ENCODE measurements at places on chromosomes 3 and 15.

DNA sequence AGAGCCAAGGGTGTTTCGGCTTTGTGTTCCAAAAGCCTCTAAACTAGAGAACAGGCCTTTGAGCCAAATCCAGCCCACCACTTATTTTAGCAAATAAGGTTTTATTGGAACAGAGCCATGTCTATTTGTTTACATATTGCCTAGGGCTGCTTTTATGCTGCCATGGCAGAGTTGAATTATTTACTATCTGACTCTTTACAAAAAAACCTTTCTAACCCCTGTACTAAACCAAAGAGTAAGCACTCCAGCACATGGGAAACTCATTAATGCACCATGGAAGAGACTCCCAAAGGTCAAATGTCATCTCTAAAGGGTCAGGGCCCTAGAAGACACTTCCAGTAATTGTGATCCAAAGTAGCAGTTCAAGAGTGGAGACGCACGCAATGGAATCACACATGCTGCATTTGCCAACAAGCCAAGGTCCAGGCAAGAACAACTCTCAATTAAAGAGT lies 22.3 kb downstream of the OSBPL10 start:
- no peak for DNase-seq

DNA sequence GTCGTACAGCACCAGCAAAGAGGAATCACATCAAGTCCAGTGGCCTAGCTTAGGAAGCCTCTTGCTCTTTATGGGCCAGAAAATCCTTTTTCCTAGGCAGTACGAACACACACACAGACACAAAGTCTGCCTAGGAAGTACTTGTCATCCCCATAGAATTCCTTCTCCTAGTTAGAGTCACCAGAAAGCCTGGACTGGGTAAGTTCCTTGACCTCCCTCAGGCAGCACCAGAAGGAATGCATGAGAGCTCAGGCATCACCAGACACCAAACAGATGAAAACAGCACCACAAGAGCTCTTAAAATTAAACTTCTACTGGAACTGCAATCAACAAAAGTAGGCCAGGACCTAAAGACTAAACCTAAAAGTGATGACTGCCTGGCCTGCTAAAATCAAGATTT lies 192.9 kb upstream of the CCDC54 start:
- DNase-seq: no peak

- DNase-seq: no peak
These were observed 20.8 kb downstream of the SETD2 start for GRCh38 chr3:47143068-47143467.

DNA sequence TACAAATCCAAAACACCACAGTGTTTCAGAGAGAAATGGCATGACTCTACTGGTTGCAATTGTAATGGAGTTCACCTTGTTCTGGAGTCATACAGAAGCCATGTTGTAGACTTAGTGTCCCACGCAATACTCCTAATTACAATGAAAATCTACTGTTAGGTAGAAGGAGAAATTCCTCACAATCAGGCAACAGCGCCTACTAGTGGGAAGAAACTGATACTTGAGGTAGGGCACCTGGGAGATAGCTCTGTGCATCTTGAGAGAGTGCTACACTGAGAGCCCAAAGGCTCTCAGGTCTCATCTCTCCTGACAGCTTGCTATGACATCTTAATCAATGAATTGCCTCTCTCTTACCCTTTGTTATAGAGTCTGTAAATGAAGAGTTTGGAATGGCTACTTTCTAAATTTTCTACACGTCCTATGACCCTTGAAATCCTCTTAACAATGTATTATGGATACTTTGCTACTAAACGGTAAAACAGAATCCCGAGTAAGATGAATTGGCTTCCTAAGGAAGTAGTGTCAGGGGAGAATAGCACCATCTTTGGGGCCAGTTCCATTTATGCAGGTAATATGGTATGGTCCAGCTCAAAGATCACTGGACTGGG lies 422.7 kb upstream of the TPRG1 start:
- no peak for DNase-seq

DNA sequence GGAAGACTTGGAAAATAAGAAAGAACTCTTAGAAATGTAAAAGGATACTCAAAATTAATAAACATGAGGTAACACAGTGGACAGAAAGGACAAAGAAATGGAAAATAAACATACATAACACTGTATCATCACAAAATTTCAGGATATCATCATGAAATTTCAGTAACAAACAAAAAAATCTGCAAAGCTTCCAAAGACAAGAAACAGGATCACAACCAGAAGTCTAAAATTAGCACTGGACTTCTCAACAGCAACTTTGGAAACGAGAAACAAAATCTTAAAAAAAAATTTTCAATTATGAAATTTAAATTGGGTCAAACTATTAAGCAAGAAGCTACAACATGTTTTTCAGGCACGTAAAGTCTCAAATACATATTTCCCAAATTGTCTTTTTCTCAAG lies 238.8 kb downstream of the STAG1 start:
- DNase-seq: no peak

DNA sequence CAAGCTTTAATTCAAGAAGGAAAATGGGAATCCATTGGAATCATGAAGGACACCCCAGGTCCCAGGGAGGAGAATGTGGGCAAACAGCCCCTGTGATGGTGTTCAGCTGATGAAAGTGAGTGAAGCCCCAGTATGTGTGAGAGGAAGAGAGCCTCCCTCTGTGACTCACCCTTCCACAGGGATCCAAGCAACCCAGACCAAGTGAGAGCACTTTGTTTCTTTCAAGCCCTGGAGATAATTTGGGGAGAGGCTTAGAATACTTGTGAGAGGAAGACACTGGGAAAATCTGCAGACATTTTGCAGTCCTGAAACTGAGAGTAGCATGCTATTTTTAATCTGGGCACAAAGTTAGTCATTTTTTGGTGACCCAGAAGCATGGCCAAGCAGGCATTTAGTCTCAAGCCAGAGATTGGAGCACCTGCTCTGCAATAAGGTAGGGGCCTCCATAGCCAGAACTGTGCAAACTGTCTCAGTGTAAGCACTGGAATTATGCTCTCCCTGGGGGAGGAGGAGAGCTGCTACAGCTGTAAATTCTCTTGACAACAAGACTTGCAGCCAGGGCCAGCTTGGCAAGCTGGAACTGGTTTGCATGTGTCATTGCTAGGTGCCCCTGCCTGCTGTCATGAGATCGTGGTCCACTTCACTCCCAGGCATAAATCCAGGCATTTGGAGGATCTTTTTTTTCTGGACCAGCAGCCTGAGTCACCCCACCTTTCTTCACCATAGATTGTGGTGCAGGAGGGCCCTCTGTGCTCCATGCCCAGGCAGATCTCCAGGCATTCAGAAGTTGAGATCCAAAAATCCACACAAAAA lies 537.8 kb upstream of the DPPA4 start:
- no peak for DNase-seq

- no peak for DNase-seq
These were observed 36.9 kb downstream of the PCSK6 start for GRCh38 chr15:101452572-101452971.

- DNase-seq: no peak
These were observed 1.5 kb downstream of the LMLN start for GRCh38 chr3:197961582-197961945.

DNA sequence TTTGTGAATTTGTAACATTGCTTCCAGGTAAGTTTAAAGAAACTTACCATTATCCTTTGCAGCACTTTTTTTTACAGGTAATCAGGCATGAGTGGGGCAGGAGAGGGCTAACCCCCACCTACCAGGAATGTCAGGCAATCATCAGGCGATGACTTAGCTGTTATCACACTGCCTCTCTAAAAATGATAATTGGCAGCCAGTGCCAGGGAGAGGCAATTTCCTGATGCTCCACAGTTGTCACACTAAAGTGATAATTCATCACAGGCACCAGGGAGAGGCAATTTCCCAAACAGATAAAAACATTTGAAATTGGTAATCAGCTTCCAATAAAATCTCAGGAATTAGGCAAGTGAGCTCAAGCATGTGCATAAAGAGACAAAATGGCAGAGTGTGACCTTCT lies 26.3 kb downstream of the NSUN3 start:
- no peak for DNase-seq

- no peak for DNase-seq
These were observed 24.1 kb downstream of the SMAD3 start for GRCh38 chr15:67089217-67090193.

- DNase-seq: no peak
These were observed 11.5 kb downstream of the POMGNT2 start for GRCh38 chr3:43094381-43094780.

- no peak for DNase-seq
These were observed 6.0 kb upstream of the TM2D3 start for GRCh38 chr15:101657968-101658784.

- DNase-seq: no peak
These were observed 133.5 kb upstream of the GADL1 start for GRCh38 chr3:31027914-31028313.

DNA sequence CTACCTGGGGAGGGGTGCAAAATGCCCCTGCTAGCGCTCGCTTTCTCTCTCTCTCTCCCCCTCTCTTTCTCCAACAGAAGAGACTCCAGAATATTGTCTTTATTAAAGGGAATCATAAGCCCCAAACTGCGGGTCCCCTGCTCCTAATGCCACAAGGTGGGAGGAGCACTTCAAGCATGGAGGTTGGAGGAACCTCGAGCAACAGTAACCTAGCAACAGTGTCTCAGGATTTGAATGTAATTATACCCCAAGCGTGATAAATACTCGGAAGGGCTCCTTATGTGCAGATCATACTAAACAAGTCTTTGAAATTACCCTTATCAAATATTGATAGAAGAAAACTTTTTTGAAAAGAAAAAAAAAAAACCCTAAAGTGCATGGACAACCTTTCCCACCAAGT lies 582.2 kb upstream of the PPP2R3A start:
- no peak for DNase-seq

All from fibroblast of the conjunctiva (primary cell).